ENCODE measurements at places on chromosomes 3 and 15. TPM values are rescaled to one million over a fixed set of nuclear protein-coding genes. Genes with fewer than 3 reads are reported as not detected.

GRCh38 chr15:55279746-55280351 lies 9.8 kb downstream of the RAB27A start:
- no peaks in the 10 kb centered on the region for H3K4me1 ChIP-seq
- no peak overlapping the region for H3K4me3 ChIP-seq
- H3K36me3 ChIP-seq = no peaks in the 10 kb centered on the region
- DNase-seq = no peak
- H3K27ac ChIP-seq = peak overlapping the region; percentile 52

A4GNT gene
- total RNA-seq = not detected

DNA sequence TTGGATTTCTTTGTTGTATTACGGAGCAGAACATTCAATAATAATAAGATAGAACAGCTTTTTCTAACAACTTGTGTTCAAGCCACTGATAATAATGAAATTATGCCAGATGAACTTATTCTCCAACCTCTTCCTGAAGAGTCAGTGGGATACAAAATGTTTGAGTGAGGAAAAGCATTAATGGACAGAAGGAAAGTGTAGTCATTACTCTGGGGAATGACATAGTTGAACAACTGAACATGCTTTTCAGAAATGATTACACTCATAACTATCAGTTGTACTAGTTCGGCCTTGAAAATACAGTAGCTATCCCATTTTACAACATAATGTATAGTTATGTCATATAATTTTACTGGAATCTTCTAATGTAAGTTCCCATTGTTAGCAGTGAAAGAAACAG lies 55.9 kb downstream of the ALCAM start:
- no peaks in the 10 kb centered on the region for H3K4me1 ChIP-seq
- no peak overlapping the region for H3K4me3 ChIP-seq
- H3K27me3 ChIP-seq = no peaks in the 10 kb centered on the region
- no peaks in the 10 kb centered on the region for H3K36me3 ChIP-seq
- no peak for DNase-seq
- no peak overlapping the region for H3K27ac ChIP-seq

SLC12A8 gene
- total RNA-seq = 20.7 TPM

DNA sequence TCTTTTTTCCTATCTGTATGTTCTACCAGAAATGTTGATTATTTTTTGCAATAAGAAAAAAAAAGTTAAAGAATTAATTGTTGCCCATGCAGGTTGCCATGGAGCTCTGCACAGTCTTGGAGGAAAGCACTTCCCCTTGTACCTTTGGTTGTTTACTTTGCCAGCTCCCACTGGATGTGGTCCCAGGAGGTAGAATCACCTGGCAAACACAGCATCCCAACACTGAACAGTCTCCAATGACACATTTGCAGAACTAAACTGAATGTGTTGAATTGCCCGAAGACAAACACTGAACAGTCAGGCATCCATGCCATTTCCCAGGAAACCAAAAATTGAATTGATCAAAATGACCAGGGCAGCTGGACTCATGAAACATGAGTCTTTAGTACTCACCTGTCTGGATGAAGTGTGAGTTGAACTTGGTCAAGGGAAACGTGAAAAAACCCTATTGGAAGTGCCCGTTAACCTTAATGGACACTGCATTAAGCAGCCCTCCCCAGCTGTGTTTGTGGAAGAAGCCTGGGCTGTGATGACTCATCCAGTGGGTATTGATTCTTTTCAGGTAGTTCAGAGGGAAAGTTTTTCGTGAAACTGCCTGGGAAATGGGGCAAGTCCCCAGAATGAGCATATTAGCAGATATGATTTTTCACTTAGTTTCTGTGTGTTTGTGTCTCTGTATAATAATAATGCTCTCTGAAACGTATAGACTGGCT lies 284.7 kb upstream of the STT3B start:
- H3K27ac ChIP-seq = no peak overlapping the region
- no peak for DNase-seq
- H3K27me3 ChIP-seq = no peaks in the 10 kb centered on the region
- no peak overlapping the region for H3K4me3 ChIP-seq
- H3K36me3 ChIP-seq = no peaks in the 10 kb centered on the region

SPSB4 gene
- total RNA-seq = not detected

STRC gene
- 1.1 TPM for total RNA-seq

GRCh38 chr3:147393943-147394883 lies 12.1 kb downstream of the ZIC4 start:
- H3K4me1 ChIP-seq = no peaks in the 10 kb centered on the region
- no peak overlapping the region for H3K27ac ChIP-seq
- no peaks in the 10 kb centered on the region for H3K36me3 ChIP-seq
